ENCODE measurements at places on chromosomes 1 and 21.

DNA sequence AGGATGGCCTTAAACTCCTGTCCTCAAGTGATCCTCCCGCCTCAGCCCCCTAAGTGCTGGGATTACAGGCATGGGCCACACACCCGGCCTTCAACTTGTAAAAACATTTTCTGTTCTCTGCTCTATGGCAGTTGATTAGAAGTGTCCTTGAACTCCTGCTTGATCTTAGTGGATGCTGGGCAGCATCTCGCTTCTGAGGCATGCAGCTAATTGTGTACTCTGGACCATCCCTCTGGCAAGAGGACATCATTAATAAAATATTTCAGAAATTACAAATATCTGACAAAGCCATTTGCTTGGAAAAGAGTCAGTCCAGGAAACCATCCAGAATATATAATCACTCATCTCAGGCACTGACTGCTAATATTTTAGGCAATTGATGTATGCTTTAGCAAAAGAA is 8.1 kb downstream of the NGF start:
- DNase-seq, result no peak

DNA sequence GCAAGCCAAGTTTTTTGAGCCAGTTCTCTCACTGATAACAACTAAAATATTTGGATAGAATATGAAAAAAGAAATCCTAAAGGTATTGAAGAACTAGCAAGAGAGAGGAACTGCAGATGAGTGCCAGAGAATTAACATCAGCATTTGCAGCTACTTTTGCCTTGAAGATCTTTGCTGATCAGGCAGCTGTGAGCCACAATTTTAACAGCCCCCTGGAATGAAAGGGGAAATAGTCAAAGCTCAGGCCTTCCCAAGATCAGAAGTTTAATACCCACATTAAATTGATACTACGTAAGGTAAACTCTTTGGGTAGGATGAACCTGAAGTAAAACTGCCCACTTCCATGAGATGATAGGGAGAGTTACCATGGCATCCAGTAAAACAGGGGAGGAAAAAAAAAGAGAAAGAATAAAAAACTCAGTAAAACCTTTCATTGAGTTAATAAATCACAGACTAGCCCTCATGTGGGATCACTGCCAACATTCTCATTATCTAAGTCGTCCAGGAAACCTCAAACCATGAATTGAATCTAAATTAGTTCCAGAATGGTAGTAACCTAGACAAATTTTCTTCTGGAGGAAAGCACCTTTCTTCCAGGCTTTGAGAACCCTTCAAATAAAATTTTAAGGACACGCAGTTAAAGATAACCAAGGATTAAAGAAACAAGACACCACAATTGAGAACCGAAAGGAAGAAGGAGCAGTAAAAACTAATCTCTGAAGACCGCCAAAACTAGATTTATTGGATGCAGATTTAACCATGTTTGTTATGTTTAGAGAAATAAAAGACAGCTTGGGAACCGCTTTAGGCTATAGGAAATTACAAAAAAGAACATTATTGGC is 28.3 kb downstream of the SCP2 start:
- DNase-seq, result no peak

DNA sequence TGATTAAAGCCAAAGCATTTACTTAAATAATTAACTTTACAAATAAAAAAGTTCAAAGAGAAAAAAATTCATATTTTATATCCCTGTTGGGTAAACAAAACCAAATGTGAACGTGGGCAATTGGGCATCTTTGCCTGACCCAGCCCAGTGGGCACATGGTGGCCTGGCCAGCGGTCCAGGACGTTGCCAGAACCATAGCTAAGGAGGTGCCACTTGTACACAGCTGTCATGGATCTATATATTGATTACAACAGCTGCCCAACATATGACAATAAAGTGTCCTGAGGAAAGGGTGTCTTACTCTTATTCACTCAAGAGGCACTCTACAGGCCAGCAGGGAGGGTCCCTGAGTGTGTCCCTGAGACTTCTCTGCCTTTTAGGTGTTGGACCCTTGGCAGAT is 78.5 kb downstream of the BCAR3 start:
- no peak for DNase-seq

DNA sequence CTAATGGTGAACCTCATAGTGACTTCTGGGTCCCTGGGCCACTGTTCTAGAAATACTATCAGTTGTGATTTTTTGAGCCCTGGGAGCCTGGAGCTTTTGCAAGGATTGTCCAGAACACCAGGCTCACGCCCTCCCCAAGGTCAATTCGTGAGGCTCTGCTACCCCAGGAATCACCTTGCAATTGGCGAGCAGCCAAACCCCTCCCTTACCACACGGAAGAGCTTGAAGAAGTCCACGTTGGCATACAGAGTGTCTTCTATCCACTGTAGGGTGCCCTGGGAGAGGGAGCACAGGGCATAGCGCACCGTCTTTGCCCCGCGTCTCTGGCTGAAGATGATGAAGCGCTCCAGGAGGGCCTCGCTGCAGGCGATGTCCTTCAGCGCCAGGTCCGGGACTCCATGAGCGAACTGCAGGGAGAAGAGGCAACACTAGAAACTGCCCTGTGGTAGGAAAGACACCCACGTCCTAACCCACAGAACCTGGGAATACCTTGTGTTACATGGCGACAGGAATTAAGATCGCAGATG is 22.3 kb downstream of the ABCA4 start:
- DNase-seq, result no peak

- DNase-seq, result no peak
These were observed 720 bp upstream of the F3 start for GRCh38 chr1:94542088-94542870.

DNA sequence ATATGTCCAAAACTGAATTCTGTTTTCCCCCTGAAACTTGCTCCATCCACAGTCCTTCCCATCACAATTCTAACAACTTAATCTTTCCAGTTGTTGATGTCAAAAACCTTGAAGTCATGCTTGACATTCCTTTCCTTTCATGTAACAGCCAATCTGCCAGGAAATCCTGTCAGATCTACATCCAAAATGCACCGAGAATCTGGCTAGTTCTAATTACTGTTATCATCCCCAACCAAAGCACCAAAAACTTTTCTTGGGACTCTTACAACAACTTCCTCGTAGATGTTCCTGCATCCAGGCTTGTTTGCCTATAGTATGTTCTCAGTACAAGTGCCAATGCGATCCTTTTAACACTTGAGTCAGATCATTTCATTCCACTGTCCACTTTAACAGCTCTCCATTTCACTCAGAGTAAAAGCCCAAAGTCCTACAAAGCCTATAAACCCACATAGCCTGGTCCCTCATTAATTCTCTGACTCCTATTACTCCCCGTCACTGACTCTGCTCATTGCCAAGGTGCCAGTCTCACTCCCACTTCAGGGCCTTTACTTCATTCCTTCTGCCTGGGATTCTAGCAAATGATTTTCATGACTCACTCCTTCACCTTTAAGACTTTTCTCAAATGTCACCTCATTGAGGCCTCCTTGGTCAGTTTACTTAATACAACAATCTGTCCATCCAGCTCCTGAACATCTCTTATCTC is 493.2 kb upstream of the NFIA start:
- no peak for DNase-seq

- no peak for DNase-seq
These were observed 57.8 kb downstream of the ZNF281 start for GRCh38 chr1:200351826-200352549.

DNA sequence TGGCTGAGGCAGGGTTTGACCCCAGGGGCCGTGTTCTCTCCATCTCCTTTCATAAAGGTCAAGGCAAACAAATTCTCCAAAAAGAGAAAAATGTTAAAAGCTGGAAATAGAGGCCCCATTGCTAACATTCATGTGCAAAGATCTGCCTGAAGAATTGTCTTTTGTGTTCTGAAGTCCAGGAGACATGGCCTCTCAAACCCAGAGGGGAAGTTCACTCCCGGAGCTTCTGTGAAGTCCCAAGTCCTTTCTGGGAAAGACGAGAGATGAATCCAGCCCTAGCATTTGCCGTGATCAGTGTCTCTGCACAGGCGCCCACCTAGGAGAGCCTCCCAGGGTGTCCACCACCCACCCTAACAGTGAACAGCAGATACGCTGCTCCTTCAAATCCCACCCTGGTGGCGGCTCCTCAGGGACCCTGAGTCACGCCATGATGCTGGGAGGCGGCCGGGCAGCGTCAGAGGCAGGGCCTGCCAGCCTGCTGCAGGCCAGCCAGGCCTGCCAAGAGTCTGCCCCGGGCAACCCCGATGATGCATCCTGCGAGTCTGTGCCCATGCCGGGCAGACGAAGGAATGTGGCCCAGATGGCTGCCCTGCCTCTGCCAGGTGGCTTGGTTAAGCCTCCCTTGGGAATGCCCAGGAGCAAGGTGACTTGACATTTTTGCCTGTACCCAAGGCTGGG is 5.2 kb upstream of the C2CD2 start:
- DNase-seq, result no peak

DNA sequence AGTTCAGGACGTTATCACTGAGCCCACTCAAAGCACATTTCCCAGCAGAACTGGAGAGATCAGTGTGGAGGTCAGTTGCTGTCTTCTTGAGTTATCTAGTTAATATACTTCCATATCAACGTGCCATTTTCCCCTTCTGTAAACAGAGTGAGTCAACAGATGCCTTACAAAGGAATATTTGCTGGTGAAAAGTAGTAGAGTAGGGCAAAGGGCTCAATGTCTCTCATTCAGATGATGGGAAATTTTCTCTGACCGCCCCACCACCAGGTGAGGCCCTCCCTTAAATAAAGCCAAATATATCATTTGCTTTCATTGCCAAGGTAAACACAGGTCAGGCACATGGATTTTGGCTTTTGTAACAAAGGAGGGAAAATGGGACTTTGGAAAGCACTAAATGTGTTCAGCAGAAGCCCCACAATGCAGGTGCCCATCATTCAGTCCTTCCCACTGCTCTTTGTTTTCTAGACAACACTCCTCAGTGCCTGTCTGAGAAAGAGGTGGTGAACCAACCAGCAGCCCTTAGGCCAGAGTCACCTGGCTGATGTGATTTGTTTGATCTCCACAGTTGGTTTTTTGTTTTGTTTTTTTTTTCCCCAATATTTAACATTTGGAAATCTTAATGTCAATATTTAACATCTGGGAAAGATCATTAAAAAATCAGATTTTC is 40.5 kb upstream of the SAMD13 start:
- DNase-seq, result peak; percentile 62

GRCh38 chr1:76300556-76300955 is 226.0 kb downstream of the ST6GALNAC3 start:
- DNase-seq, result no peak

DNA sequence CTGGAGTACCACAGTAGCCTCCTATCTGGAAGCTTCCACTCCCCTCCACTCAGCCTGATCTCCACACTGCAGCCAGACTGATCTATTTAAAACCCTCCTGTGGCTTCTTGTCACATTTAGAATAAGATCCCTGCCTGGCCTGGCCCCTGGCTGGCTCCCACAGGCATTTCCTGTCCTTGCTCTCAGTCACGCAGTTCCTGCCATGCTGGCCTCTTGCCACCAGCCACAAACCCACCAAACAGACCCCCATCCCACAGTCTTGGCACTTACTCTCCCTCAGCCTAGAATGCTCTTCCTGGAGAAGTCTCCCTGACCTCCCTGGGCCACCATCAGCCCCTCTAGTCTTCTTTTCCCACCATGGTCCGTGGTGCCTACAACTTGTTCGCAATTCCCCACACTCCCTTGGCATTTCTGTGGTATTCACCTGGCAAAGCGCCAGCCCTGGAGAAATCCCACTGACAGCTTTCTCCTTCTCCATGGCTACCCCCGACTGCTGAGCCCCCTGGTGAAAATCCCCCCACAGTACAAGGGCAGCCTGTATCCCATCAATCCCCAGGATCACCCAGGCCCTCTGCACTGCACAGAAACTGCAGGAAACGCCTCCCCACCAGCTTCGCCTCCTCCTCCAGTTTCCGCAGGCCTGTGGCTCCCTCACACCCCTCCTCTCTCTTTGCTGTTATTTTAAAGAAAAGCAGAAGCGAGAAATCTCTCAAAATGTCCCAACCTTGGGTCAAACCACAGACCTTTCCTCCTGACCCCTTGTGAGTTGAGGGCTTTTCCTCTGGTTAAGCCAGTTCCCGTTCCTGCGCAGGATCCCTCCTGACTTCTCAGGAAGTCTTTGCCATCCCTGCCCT is 94.5 kb downstream of the SYT2 start:
- no peak for DNase-seq

DNA sequence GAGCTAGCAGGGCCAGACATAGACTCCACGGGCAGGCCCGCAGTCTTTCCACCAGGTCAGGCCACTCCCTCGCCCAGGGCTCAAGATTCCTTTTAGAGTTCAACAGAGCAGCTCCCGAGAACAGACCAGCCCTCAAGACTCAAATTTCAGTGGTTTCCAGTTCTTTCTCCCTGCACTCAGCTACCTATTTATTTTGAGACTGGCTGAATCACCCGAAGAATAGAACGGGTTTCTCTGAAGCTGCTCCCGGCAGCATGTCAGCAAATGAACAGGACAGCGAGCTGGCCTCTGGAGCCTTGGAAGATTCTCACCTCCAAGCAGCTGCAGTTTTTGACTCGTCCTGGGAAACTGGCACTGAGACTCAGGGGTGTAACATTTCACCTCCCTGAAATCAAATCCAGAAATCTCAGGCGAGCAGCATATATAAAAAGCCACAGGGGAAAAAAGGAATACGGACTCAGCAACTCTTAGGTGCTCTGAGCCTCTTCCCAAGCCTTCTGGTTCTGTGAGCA is 177.9 kb downstream of the CLIC6 start:
- no peak for DNase-seq

- no peak for DNase-seq
These were observed 58.9 kb downstream of the VPS26C start for GRCh38 chr21:37208056-37208721.

DNA sequence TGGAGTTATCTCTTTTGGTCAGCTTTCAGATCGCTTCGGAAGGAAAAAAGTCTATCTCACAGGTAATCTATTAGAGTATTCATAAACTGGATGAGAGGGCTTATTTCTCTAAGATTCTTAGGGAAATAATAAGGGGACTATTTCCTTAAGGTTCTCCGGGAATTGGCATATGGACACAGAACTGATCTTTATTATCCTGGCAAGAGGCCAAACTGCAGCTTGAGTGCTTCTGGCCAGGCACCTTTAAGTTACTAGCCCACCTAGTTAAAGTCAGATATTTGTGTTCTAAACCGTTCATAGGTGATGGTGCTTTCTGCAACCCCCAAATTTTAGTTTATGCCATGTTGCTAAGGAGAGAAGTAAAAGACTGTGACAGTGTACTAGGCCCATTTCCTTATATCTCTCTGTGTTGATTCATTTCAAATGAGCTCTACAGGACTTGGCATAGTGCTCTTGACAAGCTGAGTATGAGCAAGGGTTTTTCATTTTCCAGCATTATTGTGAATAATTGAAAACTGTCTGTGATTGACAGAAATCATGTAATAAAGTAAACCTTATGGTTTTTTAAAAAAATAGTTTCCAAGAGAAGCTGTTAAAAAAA is 43.4 kb downstream of the SLC22A15 start:
- no peak for DNase-seq

GRCh38 chr1:27804791-27805190 is 25.8 kb upstream of the PPP1R8 start:
- DNase-seq, result no peak

DNA sequence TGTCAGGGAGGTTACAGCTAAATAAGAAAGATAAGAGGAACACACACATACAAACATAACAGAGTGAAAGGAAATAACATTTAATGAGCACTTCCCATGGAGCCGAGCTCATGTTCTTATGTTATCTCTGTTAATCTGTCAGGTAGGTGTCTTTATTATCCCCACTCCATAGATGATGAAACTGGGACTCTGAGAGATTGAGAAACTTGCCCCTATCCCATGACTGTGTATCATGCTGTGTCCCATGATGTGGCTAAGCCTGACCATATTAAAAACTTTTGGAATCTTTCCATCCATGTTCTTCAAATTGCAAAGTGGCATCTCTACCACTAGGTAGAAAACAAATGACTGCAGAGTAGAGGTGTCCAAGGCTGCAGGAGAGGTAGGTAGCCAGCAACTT is 285.2 kb upstream of the SGIP1 start:
- DNase-seq, result no peak

- DNase-seq, result peak; percentile 68
These were observed 559 bp downstream of the BACH1 start for GRCh38 chr21:29299046-29299915.

Measured in NCI-H510A treated with DMSO at 0.1 percent for 48 hours (cell line).